ENCODE measurements at places on chromosomes 2 and 18.

- no peak for DNase-seq
Observed at GRCh38 chr2:66434679-66435548, at the start of gene MEIS1. Gene MEIS1 (plus strand): TSS chr2:66435125. CDS start chr2:66435857, 732 bp downstream.

- no peak for DNase-seq
Observed at GRCh38 chr2:175161-175786, 88.6 kb downstream of the SH3YL1 start.

- DNase-seq = no peak
Observed at GRCh38 chr2:208939852-208940251, 484.0 kb upstream of the MAP2 start.

GRCh38 chr18:63107171-63107845 is 212.3 kb downstream of the BCL2 start:
- no peak for DNase-seq

- DNase-seq = no peak
Observed at GRCh38 chr18:6962571-6963451, 154.8 kb downstream of the LAMA1 start.

GRCh38 chr2:201345625-201346213 is 11.4 kb downstream of the FLACC1 start:
- DNase-seq = no peak

DNA sequence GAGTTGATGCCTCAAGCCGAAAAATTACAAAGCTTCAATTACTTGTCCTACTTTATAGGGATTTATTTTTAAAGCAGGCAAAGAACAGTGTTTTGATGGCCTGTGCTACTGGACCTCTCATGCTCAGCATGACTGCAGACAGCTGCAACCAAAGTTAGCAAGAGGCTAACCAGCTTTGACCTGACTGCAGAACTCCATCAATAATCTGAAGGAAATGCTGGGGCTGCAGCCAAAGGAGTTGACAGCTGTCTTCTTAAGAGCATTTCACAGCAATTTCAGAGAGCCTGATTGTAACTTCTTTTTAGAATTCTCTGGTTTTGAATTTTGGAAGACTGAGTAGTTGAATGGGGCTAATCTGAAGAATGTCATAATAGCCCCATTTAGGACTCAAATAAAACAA is 46.5 kb upstream of the SESTD1 start:
- DNase-seq = no peak

DNA sequence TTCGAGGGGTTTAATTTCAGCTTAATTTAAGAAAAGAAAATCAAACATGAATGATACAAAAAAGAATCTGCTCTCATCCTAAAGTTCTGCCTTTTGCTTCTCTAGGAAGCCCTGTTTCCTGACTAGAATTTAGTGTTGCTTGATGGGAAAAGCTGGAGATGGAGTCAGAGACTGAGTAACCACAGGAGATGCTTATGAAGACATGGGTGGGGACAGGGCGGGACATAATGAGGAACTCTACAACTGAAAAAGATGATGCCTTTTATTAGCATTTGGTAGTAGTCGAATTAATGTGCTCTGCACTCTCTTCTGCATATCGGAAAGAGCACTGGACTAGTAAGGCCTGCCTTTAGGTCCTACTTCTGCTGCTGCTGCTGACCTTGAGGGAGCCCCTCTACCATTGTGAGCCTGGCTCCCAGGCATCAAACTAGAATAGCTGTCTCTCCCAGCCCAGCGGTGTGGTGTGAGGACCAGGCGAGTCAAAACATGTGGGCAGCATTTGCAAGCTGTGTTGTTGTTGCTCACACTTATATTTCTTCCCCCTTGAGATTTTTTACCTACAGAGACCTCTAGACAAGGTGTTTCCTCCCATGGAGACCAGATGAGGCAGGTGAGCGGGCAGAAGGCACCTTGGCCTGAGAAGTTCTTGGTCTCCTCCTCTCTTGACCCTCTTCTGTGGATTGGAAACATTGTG is 61.5 kb downstream of the INPP4A start:
- no peak for DNase-seq

- DNase-seq = no peak
Observed at GRCh38 chr2:97267411-97268074, 154.6 kb downstream of the ANKRD36 start.

DNA sequence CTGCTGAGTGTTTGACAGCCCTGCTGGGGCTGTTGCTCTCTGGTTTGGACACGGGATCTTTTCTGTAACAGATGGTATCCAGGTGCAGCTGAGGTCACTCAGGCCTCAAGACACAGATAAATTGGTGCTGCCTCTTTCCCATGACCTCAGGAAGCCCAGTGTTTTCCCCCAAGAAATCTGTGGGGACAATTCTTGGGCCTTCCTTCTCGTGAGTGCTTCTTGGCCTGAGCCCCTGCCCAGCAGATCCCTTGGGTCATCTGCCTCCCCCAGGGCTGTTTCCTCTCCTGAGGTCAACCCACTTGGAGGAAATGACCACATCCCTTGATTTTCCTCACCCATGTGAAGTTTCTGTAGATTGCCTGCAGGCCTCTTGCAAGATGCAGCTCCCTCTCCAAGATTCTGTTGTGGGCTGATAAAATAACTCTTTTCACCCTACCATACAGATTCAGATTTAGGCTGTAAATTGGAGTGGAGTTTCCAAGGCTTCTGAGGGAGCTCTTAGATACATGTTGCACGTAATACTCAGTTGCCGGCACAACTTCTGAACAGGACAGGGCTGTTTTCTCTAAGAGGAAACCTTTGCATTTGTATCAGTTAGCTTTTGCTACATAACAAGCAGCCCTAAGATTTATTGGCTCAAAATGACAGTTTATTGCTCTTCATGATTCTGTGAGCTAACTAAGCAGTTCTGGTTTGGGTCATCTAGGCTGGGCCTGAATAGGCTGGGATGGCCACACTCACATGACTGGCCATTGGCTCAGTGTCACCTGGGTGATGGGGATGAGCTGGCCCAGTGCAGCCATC is 13.1 kb downstream of the ZAP70 start:
- DNase-seq = no peak

- no peak for DNase-seq
Observed at GRCh38 chr2:78811955-78812610, 213.4 kb upstream of the REG3G start.

DNA sequence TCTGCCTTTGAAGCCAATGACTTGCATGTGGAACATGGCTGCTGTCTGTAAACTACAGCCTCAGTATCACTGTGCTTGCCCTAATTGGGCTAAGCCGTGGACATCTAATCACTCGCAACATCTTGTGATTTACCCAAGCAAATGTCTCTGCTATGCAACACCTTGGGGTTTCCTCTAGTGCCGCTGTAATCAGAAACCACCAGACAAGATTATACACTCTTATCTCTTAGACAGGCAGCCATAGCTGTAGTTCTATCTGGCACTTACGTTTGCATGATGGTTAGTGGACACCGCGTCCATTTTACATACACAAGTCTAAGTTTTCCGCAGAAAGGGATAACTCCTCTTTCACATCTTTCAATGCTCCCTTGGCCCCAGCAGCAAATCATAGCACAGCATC is 204.3 kb upstream of the CCDC68 start:
- no peak for DNase-seq

DNA sequence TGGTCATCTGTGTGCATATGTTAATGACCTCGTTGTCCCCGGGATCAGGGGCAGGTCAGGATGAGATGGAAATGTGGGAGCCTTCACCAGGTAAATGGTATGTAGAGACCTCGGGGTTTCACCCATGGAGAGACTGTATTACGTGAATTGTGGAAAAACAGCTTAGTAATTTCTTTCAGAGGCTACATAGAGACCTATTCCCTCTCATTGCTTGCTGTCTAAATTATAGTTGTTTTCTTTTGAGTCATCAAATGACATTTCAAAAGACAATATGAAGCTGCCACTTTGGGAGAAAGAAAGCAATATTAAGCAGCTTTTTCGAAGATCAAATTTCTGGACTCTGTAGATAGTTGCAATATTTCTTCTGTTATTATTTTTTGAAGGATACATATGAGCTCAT is 20.4 kb downstream of the ADAM23 start:
- DNase-seq = no peak

GRCh38 chr2:20365249-20365817 is 14.7 kb upstream of the PUM2 start:
- DNase-seq = no peak

GRCh38 chr2:240453461-240454105 is 18.1 kb downstream of the GPC1 start:
- no peak for DNase-seq

DNA sequence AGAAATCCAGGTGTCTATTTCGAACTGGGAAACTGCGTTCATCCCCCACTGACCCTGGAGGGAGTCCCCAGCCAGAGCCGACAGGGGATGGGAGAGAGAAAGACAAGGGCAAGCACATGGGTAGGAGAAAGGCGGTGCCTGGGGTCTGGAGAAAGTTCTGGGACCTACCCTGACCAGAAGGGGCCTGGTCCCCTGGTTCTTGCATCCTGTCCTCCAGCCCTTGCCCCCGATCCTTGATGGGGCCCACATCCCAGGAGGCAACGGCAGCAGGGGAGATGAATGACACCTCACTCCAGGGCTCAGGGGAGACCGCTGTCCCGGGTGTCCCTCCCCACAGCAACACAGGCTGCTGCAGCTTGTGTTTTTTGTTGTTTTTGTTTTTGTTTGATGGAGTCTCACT is 4.9 kb downstream of the ADCY3 start:
- DNase-seq = no peak

- no peak for DNase-seq
Observed at GRCh38 chr18:45634454-45634853, 19.2 kb downstream of the SLC14A2 start.

DNA sequence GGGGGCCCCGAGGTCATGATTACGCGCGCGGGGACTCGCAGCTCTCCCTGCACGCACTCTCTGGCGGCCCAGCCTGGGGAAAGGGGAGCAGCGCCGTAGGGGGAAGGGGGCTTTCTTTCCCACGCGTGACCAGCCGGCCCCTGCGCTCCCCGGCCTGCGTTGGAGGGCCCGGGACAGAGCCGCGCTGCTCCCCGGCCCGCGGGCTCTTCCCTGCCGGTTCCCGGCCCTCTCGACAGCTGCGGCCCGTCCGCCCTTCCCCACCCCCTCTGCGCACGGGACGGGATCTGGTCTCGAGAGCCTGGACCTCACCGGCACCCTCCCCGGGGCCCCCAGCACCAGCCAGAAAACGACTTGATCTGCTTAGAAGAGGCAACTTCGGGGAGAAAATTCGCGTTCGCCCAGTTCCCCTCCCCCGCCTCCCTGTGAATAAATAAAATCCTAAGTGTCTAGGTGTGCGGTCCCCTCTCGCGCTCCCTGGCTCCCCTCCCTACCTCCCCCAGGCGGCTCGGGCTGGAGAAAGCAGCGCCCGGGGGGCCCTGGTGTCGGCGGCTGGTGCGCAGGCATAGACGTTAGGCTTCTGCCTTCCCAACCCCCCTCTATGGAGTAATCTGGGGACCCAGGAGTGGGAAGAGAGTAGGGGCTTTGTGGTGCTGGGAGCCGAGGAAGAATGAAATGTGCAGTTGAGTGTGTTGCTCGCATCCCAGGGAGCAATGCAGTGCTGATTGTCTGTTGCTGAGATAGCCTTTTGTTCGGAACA is 803 bp upstream of the FIGN start:
- DNase-seq = no peak

DNA sequence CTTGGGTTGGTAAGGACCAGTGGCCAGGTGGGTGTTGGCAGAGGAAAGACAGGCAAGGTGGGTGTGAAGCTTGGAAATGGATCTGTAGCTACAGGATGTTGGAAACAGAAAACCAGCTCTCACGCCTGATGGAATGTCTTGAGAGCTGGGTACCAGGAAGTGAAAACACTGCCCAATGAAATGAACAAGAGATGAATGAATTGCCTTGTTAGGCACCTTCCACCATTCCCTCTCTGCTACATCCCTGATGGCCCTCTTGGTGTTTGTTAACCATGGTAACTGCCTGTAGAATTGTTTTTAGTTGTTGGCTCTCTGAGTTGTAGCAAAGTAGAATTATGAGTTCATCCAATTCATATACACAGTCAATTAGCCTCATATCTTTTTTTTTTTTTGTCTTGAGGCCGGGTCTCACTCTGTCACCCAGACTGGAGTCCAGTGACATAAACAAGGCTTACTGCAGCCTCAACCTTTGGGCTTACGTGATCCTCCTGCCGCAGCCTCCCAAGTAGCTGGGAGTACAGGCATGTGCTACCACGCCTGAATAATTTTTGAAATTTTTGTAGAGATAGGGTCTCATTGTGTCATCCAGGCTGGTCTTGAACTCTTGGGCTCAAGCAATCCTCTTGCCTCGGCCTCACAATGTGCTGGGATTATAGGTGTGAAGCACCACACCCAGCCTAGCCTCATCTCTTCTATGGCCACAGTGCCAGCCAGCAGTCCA is 9.5 kb downstream of the KCMF1 start:
- no peak for DNase-seq

DNA sequence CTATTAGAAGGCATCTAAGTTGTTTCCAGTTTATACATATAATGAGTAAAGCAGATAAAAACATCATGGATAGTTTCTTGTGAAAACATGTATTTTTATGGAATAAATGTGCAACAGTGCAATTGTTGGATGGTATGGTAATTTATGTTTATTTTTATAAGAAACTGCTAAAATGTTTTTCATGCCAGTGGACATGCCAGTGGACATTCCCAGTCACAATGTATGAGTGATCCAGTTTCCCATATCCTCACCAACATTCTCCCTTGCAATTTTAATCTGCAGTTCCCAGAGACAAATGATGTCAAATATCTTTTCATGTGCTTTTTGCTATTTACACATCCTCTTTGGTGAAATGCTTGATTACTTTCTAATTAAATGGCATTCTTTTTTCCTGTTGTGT is 818.6 kb downstream of the SUCLG1 start:
- DNase-seq = no peak

DNA sequence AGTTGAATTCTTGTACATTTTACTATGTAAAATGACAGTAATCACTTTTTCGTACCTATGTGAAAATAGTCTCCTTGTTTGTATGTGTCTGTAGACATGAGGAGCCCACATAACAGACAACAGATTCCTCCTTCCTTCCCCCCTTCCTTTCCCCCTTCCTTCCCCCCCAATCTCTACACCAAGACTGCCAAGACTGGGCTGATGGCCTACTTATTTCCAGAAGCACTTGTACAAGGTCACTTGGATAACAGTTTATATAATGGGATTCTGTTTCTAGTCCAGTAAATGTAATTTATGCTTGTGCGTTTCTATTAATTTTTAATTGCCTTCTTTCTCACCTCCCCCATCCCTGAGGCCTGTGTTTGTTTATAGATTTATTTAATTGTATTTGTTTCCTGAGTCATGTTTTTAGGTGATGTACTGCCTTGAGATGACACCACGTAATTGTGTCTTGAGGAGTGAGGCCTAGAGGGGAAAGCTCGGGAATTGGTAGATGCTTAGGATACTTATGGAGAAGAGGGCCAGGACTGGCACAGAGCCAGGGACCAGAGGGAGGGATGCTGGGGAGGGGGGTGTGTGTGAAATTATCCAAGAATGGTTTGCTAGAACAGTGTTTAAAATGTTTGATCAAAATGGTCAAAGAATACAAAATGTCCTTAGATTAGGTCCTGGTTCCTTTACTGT is 12.3 kb downstream of the B3GNT2 start:
- DNase-seq = no peak

All from activated T-cell treated with anti-CD3 and anti-CD28 coated beads, Interleukin-2, amount 50 U/mL, for 4 hours (primary cell).